Activated CD4-positive, CD25-positive, alpha-beta regulatory T cell treated with anti-CD3 and anti-CD28 coated beads, Interleukin-2, amount 50 U/mL, for 24 hours (primary cell): ENCODE measurements at places on chromosomes 1 and 21.

DNA sequence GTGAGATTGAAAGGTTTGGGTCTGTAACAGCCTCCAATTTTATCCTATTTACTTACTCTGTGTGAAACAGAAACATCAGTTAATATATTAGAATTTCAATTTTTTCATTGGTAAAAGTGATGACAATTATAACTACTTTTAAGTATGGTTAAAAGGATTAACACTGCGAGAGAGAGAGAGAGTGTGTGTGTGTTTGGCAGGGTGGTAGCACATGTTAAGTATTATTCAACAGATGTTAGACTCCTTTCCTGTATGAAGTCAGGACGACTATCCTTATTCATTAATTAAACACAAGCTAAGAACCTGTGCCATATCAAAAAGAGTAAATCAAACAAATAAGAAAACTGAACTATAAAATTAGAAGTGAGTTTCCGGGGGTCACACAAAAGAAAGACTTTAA, 662.5 kb downstream of the PLPP3 start:
- ATAC-seq = no peak

DNA sequence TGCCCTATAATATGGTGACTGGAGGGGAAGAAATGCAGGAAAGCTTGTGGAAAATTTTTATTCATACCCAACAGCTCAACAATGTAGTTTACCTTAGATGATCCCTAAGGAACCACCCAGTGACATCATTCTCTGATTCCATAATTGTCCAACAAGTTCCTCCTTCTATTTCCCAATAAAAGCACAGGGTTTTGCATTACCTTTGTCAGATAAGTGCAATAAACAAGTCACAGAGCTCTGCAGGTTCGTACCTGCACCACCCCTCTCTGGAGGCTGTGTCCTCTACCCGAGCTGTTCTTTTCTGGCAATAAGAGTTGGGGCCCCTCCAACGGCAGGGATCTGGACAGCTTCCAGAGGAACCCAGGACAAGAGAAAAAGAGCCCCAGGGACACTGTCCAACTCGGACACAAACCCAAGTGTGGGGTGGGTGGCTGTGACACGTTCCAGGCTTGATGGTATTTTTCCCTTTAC, 38.8 kb downstream of the RCAN1 start:
- ATAC-seq = no peak

GRCh38 chr21:29487154-29487553, 188.4 kb downstream of the BACH1 start:
- ATAC-seq = no peak

GRCh38 chr1:235491644-235492043, 12.6 kb downstream of the B3GALNT2 start:
- no peak for ATAC-seq

GRCh38 chr1:1345384-1345783, 3.8 kb downstream of the DVL1 start:
- ATAC-seq = no peak

DNA sequence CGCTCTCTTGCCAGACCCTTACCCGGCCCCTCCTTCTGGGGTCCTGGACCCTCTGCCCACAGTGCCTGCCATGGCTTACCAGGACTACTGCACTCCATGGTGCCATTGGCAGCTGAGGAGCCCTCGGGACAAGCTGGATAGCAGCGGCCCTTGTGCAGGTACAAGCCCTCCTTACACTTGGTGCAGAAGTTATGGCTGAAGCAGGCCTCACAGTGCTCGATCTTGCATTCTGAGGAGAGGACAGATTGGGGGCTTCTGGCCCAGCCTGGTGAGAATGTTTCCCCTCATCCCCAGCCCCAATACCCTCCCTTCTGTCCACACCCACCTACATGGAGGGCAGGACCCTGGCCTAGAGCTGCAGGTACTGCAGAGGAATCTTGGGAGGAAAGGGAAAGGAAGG, 18.4 kb upstream of the GNL2 start:
- no peak for ATAC-seq

DNA sequence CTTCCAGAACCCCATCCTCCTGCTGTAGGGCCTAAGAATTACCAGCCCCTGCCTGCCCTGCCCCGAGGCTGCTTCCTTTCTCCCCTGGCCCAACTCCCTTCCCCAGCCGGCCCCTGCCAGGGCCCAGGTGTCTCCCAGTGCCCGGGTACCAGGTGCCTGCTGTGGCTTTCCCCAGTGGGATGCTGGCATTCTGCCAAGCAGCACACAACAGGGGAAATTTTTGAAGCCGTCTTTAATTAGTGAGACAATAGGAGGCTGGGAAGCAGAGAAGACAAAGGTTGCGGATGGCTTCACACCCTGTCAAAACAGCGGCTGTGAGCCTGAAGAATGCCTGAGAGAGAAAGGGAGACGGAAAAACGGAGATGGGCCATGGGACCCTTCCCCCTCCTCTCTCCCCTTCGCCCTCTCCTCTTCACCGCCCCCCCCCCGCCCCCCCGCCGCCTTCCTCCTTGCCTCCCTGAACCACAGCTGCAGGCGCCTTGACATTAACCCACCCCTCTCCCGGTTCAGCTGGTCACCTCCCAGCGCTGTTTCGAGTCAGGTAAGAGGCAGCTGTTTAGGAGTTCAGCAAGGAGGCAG, 33.6 kb downstream of the LRRN2 start:
- ATAC-seq = no peak

DNA sequence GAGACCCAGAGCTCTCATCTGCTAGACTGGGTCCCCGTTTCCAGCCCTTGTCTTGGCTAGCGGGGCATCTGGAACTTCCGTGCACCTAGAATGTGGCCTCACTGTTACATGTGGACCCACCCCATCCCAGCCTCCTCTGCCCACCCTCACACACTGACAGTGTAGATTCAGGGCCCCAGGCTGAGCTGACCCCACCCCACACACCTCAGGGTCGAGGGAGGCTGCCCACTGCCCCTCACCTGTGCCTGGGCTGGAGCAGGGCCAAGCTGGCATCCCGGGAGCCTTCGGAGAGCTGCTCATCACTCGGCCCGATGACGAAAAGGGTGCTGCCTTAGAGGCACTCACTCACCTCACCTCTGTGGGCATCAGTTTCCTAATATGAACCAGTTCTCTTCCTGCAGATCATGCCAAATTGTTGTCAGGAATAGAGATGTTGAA, 11.1 kb downstream of the ACOT11 start:
- no peak for ATAC-seq
